ENCODE measurements at places on chromosomes 2 and 18.

DNA sequence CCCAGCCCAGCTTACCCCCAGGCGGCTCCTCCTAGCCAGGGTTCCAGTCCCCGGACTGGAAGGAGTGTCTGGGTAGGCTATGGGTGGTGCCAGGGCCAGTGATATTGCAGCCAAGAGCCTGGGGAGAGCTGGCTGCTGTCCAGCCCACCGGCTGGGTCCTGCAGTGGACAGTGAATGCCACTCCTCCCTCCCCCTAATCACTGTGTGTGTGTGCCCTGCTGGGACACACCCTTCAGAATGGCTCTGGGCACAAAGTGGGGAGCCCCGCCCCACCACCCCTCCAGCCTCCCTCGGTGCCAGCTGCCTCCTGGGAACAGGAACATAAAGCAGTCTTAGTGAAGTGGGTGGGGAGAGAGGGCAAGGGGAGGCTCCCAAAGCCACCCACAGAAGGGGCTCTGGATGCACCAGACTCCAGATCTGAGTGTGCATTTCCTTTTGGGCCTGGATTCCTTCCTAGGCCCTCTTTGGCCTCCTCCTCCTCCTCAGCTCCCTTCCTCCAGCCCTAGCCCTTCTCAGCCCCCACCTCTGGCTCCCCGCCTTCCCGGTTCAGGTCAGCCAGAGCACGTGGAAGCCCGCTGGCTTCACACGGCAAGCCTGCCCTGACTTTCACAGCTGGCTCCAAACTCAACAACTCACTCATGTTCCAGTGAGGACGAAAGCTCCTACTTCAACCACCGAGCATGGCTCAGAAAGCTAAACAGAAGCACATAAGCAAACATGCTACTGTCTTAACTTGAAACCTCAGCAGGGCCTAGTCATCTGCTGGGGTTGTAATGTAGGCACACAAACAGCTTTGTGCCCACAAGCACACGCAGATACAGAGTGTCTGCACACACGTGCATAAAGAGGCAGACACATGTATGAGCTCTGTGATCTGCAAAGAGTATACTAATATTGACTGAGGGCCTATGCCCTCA is 209.2 kb upstream of the SMAD2 start:
- DNase-seq, result no peak

GRCh38 chr2:156434461-156435291 is 1.5 kb upstream of the GPD2 start:
- no peak for DNase-seq

GRCh38 chr2:122191331-122191730 is 435.9 kb downstream of the TSN start:
- DNase-seq, result peak; percentile 74

DNA sequence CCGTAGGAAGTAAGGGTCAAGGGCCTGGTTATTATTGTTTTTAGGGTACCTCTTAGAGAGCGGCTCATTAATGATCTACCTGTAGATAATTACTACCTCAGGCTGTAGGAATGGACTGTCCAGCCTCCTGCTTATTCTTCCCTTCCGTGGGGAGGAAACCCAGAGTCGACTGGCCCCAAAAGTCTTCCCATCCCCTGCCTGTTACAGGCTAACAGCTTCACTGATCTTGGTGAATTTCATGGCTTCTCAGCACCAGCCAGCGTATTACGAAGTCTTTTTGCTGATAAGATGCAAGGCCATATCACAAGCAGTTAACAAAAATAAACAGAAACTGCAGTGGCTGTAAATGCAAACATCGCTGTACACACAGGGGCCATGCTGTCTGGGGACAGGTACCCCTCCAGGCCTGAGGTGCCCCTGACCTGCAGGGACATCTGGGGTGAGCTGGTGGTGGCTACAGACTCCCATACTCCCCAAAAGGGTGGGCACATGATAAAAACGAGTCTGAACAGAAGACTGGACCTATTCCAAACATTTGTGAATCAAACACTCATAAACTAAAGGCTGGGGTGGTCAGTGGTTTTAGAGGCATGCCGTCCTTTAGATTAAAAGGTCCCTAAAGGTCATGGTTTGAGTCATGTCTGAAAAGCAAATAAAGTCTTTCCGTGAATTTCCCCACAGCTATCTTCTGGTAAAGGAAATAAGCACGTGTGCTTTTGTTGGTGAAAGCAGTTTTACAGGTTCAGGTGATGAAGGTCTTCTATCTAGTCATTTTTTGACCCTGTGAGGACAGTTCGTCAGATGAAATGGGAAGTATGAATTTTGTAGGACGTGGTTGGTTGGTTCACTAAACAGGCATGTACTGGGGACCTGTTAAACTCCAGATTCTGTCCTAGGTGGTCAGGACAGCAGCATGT is 36.7 kb downstream of the TTC39C start:
- DNase-seq, result peak; percentile 42

GRCh38 chr2:233566141-233566956 is at the start of gene USP40:
Gene USP40 (minus strand): TSS chr2:233566782. CDS start chr2:233565554, 1,228 bp downstream.
- DNase-seq, result peak; percentile 95

GRCh38 chr18:32386471-32386870 is 84.2 kb downstream of the GAREM1 start:
- DNase-seq, result no peak

GRCh38 chr2:140601342-140601741 is 1529.5 kb downstream of the LRP1B start:
- DNase-seq, result no peak

DNA sequence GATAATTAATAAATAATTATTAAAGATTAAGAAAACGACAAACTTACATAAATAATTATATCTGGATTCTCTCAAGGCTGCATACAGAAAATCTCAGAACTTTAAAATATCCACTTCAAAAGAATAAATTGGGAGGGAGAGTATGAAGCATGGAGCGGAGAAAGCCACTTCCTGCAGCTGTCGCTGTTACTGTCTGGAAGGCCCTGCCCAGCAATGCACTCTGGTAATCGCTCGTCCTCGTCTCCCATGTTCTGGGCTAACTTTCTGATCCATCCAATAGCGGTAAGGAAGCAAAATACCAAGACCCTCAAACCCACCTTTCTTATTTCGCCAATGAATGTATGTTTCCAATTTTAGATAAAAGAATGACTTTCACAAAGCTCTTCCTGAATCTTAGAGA is 26.7 kb downstream of the CYRIA start:
- DNase-seq, result no peak

DNA sequence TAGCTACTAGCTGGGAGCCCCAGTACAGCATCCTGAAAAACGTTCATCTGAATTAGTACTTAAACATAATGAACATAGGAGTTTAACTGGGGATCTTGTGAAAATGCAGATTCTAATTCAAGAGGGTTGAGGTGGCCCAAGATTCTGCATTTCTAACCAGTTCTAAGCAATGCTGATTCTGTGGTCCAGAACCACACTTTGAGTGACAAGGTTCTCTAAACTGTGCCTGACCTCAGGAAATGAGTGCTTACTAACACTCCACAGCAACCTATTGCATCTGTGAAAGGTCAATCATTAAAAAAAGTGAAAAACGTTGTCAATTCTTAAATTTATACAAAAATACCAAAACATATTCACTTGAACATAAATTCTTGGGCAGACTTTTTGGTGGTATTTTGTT is 157.1 kb upstream of the ZFP36L2 start:
- DNase-seq, result no peak

DNA sequence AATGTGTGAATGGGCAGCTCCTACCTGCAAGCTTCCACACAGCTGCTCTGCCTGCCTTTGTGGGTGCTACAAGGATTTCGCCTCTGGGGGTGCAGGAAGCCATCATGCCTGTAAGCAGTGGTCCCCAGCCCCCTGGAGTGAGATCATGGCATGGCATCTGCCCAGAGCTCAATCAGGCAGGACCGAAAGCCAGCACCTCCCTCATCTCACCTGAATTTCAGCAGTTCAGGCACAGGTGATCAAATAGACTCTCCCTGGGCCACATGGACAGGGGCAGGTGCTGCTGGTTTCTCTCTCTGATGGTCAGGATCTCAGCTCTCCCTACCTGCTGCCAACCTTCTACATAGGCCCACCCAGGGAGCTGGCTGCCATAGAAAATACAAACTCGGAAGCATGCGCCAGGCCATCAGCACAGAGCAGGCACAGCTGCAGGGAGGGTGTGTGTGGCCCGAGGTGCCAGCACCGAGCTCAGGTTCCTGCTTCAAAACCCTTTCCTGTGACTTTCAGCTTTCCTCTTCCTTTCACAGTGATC is 133.2 kb upstream of the ID2 start:
- DNase-seq, result no peak

- DNase-seq, result no peak
Observed at GRCh38 chr18:79548621-79548985, 131.0 kb upstream of the CTDP1 start.

- DNase-seq, result no peak
Observed at GRCh38 chr18:666628-667027, 9.2 kb downstream of the TYMS start.

DNA sequence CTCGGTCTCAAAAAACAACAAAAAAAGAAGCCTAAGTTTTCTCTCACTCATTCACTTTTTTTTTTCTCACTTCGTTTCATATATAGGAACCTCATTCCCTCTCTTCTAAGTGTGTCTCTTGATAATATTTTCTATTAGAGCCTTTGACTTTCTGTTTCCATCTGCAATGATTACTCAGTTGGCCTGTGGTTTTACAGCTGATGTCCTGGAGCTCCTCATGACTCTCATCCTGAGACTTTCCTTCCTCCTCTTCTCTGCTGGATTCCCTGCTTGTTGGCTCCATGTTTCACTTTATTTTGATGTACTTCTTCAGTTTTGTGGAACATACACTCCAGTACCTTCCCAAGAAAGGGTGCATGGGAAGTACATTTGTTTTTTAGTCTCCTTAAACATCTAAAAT is 154.2 kb upstream of the GATA6 start:
- DNase-seq, result no peak

GRCh38 chr2:205086662-205087061 is 541.4 kb downstream of the PARD3B start:
- DNase-seq, result no peak

DNA sequence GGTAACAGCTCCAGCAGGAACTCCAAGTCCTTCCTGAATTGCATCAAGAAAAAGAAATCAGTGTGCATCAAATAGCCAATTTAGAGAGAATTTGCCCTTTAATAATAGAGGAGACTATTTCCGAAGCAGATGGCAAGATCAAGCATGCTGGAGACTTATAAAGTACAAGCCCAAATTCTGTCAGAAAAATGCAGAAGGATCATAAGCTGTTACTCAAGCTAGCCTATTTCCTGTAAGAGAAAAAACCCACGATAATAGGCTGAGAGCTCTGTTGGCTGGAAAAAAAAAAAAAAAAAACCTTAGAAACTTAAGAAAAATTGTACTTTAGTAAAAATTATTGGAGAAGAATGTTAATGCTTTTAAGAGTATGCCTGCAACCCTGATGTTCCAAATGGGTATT is 24.4 kb upstream of the ITM2C start:
- DNase-seq, result no peak

DNA sequence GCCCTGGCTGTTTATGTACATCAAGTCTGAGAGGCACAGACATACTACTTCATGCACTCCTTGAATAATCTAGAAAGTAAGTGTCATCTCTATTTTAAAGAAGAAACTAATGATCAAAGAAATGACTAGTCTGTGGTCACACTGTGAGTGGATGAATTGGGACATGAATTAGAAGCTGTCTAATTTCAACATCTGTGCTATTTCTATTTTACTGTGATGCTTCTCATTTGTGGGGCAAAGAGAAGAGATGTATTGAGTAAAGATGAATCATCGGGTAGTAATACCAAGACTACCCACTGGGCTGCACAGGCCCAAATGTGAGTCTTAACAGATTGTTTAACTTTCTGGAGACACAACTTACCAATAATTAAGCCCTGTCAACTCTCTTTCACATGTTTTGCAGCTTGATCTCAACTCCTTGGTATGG is 42.4 kb upstream of the MTIF2 start:
- DNase-seq, result no peak

- DNase-seq, result no peak
Observed at GRCh38 chr2:48452108-48452507, 77.8 kb upstream of the STON1 start.

GRCh38 chr2:12700989-12701388 is 15.7 kb upstream of the TRIB2 start:
- no peak for DNase-seq

GRCh38 chr2:169362118-169362893 is at the start of gene LRP2:
Gene LRP2 (minus strand): TSS chr2:169362534. CDS start chr2:169362399, 135 bp downstream.
- peak; percentile 39 for DNase-seq
